ENCODE measurements at places on chromosomes 12 and 14.

- DNase-seq = no peak
Measured at GRCh38 chr14:68262567-68262966, 443.0 kb downstream of the RAD51B start.

- DNase-seq = no peak
Measured at GRCh38 chr14:79544698-79545070, 666.6 kb downstream of the DIO2 start.

- DNase-seq = no peak
Measured at GRCh38 chr12:107735763-107736162, 25.2 kb downstream of the PRDM4 start.

DNA sequence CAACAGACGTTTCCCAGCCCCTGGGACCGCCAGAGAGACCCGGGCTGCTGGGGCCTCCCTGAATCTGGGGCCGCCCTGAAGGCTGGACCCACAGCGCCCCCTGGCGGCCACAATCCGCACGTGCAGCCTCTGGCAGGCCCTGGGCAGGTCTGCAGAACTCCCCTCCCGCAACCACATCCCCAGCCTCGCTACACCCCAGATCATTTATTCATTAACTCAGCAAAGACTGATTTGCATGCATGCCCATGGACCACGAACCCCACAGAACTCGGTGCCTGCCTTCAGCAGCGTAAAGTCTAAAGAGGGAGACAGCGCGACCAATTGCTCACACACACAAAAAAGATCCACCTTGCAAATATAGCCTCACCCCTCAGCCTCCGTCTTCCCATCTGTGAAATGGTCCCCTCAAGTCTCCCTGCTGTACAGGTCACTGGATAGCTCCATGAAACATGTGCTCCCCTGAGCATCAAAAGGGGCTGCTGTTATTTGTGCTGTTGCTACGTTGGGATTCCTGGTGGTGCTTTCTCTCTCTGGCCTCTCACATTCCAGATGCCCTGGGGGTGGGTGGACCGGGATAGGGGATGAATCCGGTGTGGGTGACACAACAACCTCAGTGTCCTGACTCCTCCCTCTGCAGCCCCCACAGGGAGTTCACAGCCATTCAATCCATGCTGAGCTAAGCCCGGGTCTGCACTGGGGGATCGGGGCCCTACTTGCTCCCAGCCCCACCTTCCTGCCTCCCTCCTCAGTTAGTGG is 96.4 kb downstream of the SCARB1 start:
- DNase-seq = peak; percentile 88

DNA sequence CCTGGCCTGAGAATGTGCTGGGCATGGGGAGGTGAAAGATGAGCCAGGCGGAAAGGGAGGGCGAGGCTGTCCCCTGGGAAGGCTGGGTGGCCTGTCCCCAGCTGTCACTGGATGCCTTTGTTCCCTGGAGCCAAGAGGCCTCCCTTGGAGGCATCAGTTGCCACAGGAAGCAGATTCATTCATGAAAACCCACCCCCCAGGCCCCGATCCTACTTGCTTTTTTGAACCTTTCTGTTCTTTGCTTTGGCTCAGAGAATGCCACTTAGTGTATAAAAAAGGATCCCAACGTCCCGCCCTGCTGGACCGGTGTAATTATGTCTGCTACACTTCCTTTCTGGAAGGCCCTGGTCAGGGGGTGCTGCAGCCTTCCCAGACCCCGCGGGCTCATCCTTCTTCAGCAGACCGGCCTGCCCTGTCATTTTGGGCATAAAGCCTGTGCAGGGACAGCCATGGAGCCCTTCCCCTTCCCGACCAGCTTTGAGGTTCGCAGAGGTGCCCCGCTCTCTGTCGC is 220.2 kb downstream of the SLC41A2 start:
- DNase-seq = no peak

DNA sequence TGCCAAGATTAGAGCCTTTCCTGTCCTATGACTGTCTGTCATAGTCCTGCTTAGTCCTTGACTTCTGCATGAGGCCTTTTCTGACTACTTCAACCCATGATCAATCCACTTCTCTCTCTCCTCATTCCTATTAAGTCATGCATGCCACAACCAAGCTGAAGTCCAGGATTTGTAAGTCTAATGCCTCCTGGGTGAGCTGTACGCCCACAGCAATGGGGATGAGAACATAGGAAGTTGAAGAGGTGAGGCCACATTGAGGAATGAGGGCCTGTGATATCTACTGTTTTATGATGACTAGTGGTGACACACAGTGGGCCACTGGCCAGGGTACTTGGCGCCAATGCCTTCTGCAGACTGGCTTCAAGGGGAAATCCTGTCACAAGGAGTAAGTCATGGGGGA is 994.1 kb upstream of the TMEM132C start:
- no peak for DNase-seq

DNA sequence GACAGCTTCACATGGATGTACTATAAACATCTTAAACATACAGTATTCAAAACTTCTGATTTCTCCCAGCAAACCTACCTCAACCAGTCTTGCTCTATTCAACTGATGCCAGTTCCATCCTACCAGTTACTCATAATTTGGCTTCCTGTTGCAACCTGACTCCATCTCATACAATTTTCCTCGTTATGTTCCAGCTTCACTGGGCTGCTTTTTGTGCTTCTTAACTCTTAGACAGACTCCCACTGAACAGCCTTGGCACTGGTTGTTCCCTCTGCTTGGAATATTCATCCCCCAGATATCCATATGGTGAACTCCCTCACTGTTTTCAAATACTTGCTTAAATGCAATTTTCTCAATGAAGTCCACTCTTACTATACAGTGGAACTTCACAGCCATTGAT is 249.2 kb downstream of the AEBP2 start:
- DNase-seq = no peak

DNA sequence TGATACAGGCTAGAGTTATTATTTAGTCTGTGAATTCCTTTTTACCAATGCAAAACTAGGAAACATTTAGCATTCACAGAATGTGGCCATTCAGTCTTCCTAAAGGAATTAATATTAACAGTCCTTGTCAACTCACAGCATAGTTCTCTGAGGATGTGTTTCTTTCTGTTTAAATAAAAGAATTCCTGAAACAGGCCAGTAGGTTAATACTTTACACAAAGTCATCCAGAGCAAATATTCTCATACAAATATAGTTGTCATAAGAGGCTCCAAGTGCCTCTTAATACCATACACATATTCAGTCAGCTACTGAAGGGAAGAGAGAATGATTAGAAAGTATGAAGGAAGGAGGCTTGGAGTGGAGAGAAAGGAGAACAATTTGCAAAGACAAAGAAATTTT is 120.1 kb downstream of the LMNTD1 start:
- DNase-seq = no peak

DNA sequence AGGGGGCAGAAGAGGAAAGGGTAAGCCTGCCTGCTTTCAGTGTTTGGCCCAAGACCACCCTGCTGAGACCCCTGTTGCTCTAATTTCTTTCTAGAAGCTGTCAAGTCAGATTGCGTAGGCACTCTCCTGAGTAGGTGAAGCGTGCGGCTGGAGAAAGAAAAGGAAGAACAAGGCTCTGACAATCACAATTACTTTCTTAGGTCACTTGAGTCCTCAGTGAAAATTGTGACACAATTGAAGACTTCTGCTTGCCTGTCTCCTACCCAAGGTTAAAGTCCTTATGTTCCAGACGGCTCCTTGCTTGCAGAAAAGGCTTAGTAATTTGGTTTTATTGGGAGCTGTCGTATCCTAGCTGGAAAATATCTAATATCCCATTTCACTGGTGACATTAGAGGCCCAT is 721 bp upstream of the CTSG start:
- DNase-seq = no peak

GRCh38 chr12:75042125-75042524 is 167.5 kb downstream of the KCNC2 start:
- no peak for DNase-seq

GRCh38 chr14:71441126-71441525 is 491.1 kb upstream of the RGS6 start:
- no peak for DNase-seq

DNA sequence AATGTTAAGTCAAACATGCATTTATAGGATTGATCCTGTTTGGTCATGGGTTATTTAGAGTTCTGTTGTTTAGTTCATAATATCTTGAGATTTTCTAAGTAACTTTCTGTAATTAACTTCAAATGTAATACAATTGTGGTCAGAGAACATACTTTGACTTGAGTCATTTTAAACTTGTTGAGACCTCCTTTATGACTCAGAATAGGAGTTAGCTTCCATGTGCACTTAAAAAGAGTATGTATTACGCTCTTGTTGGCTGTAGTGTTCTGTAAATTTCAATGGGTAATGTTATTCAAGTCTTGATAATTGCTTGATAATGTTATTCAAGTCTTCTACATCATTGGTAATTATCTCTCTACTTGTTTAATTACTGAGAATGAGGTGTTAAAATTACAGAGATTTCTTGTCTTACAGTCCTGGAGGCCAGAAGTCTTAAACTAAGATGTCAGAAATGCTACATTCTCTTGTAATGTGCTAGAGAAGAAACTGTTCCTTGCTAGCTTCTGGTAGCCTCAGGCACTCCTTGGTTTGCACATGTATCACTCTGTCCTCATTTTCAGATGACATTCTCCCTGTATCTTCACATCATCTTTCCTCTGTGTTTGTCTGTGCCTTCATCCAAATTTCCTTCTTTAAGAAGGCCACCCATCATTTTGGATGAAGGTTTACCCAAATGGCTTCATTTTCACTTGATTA is 197.3 kb downstream of the TMTC3 start:
- no peak for DNase-seq

DNA sequence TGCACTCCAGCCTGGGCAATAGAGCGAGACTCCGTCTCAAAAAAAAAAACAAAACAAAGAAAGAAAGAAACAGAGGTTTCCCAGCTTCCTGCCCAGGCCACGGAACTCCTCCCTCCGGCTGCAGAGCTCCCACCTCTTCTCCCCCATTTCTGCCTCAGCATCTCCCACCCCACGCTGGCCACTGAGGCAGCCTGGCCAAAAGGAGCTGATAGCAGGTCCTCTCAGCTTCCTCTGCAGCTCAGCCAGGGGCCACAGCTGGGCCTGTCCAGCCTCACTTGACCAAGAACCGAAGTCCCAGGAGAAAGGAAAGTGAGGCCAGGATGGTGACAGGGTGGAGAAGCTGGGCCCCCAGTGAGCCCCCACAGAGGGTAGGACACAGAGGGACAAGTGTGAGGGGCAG is 33.4 kb upstream of the CD9 start:
- no peak for DNase-seq

- no peak for DNase-seq
Measured at GRCh38 chr12:99914206-99914605, 70.5 kb downstream of the ANKS1B start.

Measured in activated CD4-positive, alpha-beta memory T cell treated with anti-CD3 and anti-CD28 coated beads for 36 hours (primary cell).